ENCODE measurements at places on chromosomes 16 and 17.

DNA sequence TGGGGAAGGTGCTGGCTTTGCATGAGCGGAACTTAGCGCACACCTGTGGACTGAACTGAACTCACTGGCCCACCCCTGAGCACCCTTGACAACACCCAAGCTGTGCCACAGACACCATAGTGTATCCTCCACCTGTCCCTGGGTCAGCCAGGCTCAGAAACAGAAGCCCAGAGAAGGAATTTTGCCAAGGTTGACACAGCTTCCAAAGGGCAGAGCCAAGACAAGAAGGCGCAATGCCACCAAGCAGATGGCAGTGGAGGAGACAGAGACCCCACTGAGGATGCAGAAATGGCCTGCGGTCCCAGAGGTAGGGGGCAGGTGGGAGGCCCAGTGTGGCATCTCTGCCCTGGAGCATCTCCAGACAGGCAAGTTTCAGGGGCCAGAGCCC lies 169.0 kb downstream of the ENGASE start:
- DNase-seq, result no peak

DNA sequence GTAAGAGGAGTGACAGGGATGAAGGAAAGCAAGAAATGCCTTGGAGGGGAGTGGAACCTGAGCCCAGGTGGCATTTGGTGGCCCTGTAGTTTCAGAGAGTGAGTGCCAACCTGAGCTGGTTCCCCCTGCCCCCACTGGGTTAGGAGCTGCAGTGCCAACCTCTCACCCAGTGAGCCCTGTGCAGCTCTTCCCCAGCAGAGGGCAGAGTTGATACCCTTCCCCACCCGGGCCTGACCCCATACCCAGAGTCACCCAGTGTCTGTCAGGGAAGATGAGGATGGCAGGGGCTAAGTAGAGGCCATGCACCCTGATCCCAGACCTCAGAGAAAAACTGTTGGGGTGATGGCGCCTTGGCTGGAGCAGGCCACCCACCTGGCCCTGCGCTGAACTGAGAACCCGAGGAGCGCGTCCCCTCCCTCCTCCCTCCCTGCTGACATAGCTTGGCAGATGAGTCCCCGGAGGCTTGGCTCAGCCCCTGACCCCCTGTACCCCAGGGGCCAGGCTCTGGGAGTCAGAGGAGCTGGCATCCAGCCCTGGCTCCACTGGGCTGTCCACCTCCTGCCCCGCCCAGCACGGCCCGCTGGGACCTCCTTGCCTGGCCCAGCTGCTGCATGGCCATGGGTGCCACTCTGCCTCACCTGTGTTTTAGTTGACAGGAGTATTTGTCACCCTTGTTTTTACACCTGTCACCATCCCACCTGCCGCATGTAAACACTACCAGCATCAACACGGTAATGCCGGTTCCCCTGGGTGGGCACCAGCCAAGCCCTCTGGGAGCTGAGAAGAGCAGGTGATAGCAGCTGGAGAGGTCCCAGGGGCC lies 113.9 kb downstream of the AMFR start:
- no peak for DNase-seq

DNA sequence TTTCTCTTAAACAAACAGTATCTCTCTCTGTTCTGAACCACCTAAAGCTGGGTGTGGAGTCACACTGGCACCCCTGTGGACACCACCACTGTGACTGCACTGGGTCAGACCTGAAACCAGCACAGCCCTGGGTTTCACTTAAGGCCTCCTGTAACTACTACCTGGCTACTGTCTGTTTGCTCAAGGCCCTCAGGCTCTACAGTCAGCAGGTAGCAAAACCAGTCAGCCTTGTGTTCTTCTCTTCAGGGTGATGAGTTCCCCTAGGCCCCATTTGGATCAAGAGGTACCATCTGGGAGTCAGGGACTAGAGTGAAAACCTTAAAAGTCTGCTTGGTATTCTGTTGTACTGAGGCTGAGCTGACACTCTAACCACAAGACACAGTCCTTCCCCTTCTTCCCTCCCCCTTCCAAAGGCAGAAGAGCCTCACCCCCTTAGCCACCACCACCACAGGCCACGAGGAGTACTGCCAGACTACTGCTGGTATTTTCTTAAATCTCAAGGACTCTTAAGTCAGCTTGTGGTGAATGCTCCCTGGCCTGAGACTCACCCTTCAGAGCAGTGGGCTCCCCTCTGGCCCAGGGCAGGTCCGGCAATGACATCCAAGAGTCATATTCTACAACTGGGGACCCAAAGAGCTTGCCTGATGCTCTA lies 153.2 kb upstream of the MON1B start:
- DNase-seq, result no peak

- no peak for DNase-seq
Observed at GRCh38 chr16:11727796-11728543, 14.7 kb downstream of the TXNDC11 start.

DNA sequence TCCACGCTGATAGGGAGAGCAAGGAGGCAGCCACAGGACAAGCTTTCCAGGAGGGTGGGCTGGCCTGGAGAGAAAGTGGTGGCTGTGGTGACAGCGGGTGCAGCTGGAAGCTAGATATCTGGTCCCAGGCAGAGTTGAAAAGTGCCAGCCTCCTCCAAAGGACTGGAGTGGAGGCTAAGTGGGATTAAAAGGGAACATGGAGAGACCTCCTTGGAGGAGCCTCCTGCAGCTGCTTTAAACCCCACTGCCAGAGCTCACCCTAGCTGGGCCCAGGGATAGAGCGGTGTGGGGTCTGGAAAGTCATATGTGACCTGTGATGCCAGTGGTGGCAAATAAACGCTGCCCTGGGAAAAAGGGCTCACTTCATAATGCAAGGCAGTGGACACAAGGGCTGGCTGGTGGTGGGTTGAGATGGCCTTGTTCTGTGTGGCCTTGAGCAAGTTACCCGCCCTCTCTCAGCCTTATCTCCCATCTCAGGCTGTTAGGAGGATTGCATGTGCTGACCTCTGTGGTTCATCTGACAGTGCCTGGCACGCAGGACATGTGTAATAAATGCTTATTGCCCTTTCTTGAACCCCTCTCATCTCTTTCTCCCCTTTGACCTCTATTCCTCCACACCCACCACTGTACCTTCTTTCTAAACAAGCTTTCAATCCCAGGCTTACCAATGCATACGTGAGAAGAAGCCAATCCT lies 61.0 kb upstream of the LGALS9 start:
- DNase-seq, result no peak

DNA sequence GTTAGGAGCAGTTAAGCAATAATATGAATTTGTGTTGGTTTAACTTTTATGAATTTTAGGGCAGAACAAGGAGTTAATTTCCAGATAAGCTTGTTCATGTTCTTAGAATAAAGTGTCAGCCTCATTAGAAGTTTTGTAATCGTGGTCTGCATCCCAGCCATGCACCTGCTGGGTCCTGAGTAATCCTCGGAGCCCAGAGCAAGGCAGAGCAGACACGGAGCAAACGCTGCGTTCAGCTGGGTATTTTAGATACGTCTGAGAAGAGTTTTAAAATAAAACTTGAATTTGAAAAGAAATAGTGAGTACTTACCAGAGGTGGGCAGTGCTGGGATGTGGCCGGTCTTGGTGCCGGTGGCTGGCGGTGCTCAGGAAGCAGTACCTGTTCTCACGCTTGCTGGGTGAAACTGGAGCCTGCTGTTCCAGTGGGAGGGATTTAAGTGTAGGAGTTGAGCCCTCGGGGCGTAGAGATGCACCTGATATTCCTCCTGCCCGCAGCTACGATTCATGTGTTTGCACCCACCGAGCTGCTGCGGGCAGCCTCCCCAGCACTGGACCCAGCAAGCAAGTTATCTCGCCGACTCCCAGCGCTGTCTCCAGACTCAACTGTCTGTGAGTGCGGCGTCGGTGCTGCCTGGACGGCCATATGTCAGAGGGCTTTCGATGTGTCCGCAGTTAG lies at the start of gene ZNF750:
TSS of gene ZNF750 (minus strand) at position 406 of the 676 bp plus-strand sequence. CDS start 7,568 bp downstream, outside the sequence.
- no peak for DNase-seq

- DNase-seq, result no peak
Observed at GRCh38 chr17:57395721-57396321, 139.5 kb downstream of the MSI2 start.

- no peak for DNase-seq
Observed at GRCh38 chr17:44268709-44269534, 987 bp upstream of the SLC4A1 start.

- no peak for DNase-seq
Observed at GRCh38 chr17:32960815-32961214, 30.8 kb upstream of the SPACA3 start.

DNA sequence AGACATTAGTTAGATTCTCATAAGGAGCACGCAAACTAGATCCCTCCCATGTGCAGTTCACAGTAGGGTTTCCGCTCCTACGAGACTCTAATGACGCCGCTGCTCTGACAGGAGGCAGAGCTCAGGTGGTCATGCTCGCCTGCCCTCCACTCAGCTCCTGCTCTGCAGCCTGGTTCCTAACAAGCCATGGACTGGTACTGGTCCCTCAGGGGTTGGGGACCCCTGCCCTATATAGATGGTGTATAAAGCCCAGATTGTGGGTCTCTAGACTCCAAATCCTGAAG lies 52.1 kb upstream of the LYRM9 start:
- no peak for DNase-seq

- DNase-seq, result no peak
Observed at GRCh38 chr17:1331708-1332107, 52.2 kb downstream of the TRARG1 start.

Data from Calu3 (cell line).